ENCODE measurements at places on chromosomes 13 and 19.
A peak's percentile ranks its signal among the peaks of the same experiment; 100 is the strongest.

- DNase-seq = no peak
Measured at GRCh38 chr19:29674374-29675119, 9.3 kb downstream of the PLEKHF1 start.

DNA sequence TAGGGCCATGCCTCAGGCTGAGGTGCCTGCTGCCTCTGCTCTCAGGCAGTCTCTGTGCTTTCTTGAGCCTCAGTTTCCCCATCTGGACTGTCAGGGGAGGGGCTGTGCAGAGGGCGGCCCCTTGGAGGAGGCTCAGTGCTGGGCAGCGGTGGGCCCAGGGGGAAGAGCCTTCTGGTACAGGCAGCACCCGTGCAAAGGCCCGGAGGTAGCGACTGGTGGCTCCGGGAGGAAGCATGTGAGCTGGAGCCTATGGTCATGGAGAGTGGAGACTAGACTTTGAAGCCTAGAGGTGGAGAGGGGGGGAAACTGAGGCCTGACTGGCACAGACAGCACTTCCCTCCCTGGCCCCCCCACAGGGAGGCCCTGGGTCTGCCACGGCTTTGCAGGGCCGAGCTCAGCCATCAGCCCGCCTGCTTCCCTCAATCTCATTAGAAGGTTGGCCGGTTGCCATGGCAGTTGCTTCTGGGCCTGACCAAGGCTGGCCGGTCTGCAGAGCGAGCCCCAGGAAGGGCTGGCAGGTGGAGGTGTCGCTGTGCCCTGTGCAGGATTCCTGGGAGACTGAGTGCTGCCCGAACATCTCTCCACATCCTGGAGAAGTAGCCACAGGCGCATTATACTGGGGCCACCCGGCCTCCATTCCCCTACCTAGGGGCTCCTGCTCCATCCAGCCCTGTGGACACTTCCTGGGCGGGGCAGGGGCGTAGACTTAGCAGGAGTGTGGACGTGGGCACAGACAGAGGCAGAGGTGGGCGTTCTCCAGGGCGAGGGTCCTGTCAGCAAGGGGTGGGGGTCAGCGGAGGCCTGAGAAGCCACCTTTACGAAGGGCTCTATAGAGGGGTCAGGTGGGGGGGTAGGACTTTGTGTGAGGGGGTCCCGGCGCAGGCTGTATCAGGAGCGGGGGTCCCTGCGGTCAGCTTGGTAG lies 53.2 kb downstream of the CRTC1 start:
- no peak for DNase-seq

- peak; percentile 65 for DNase-seq
Measured at GRCh38 chr19:46718157-46718933, 1.4 kb upstream of the PRKD2 start.

- peak; percentile 83 for DNase-seq
Measured at GRCh38 chr13:110916301-110917142, 1.7 kb upstream of the ANKRD10 start.

- DNase-seq = no peak
Measured at GRCh38 chr13:93976528-93976927, 503.0 kb downstream of the DCT start.

DNA sequence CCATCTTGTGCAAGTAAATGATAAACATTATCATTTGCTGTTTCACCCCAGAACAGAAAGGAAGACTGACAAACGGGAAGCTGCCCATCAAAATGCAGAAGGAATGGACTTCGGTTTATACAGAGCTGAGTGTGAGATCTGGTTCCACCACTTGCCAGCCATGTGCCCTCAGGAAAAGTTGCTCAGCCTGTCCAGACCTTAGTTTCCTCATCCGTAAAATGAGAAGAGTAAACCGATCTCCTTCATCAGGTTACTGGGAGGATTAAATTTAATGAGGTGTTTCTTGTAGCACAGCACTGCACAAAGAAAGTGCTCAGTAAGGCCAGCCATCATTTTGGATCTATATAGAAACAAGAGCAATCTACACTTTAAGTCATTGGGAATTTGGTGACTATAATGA lies 36.7 kb upstream of the SERP2 start:
- peak; percentile 71 for DNase-seq

DNA sequence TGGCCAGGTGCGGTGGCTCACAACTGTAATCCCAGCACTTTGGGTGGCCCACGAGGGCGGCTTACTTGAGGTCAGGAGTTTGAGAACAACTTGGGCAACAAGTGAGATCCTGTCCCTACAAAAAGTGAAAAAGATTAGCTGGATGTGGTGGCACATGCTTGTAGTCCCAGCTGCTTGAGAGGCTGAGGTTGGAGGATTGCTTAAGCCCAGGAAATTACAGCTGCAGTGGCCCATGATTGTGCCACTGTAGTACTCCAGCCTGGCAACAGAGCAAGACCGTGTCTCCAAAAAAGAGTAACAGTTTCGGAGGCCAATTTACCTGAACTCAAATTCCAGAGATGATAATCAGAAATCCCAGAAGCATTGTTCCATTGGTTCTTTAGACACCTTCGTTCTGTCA lies 4.4 kb downstream of the ZNF473 start:
- no peak for DNase-seq
